Retinal pigment epithelial cell (primary cell): ENCODE measurements at places on chromosomes 4 and X.

GRCh38 chr4:38166082-38166481 lies 205.9 kb downstream of the PTTG2 start:
- DNase-seq = no peak

GRCh38 chr4:90960840-90961239 lies 833.6 kb downstream of the CCSER1 start:
- DNase-seq = no peak

GRCh38 chrX:96244955-96245354 lies 439.7 kb upstream of the DIAPH2 start:
- no peak for DNase-seq

DNA sequence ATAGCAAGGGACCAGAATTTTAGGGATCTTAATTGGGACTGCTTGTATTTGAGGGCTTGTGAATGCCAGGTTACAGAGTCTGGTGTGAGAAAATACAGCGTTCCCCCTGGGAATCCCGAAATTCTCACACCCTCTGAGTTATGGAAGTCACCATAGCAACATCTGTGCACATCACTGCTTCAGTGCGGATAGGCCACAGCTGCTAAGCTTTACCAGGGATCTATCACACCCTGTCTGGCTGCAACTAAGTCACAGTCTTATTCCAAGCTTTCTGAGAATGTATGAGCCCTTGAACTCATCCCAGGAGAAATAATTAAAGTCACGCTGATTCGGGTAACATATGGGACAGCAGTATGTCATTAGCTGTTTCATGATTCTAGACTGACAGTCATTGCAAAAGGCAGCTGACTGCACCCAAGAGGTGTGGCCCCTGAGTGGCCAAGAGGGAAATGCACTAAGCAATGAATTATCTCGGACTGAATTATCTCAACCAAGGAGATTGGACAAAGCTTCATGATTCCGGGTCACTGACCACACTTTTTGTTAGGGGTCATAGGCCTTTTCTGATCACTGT lies 46.7 kb upstream of the BTC start:
- no peak for DNase-seq

GRCh38 chr4:31084806-31085416 lies 364.7 kb downstream of the PCDH7 start:
- no peak for DNase-seq

GRCh38 chr4:136400829-136401228 lies 1131.5 kb downstream of the PCDH18 start:
- no peak for DNase-seq

DNA sequence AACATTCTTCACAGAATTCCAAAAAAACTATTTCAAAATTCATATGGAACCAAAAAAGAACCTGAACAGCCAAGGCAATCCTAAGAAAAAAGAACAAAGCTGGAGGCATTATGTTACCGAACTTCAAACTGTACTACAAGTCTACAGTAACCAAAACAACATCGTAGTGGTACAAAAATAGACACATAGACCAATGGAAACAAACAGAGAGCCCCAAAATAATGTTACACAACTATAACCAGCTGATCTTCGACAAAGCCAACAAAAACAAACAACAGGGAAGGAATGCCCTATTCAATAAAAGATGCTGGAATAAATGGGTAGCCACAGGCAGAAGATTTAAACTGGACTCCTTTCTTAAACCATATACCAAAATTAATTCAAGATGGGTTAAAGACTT lies 1189.6 kb downstream of the PCDH18 start:
- no peak for DNase-seq

GRCh38 chr4:127015667-127016117 lies 617.1 kb upstream of the INTU start:
- DNase-seq = no peak

GRCh38 chr4:139501527-139501926 lies 47.6 kb downstream of the RAB33B start:
- DNase-seq = no peak

- no peak for DNase-seq
Observed at GRCh38 chr4:154526151-154526550, 24.0 kb downstream of the PLRG1 start.

GRCh38 chrX:2547736-2548135 lies 47.0 kb upstream of the DHRSX start:
- no peak for DNase-seq
